ENCODE measurements at places on chromosomes 7 and 10. TPM values are rescaled to one million over a fixed set of nuclear protein-coding genes. Genes with fewer than 3 reads are reported as not detected.

GRCh38 chr7:13822678-13823077 is 166.8 kb downstream of the ETV1 start:
- DNase-seq: no peak
- H3K4me1 ChIP-seq: no peaks in the 10 kb centered on the region
- no peaks in the 10 kb centered on the region for H3K36me3 ChIP-seq
- H3K27me3 ChIP-seq: no peaks in the 10 kb centered on the region
- H3K4me3 ChIP-seq: no peak overlapping the region

DNA sequence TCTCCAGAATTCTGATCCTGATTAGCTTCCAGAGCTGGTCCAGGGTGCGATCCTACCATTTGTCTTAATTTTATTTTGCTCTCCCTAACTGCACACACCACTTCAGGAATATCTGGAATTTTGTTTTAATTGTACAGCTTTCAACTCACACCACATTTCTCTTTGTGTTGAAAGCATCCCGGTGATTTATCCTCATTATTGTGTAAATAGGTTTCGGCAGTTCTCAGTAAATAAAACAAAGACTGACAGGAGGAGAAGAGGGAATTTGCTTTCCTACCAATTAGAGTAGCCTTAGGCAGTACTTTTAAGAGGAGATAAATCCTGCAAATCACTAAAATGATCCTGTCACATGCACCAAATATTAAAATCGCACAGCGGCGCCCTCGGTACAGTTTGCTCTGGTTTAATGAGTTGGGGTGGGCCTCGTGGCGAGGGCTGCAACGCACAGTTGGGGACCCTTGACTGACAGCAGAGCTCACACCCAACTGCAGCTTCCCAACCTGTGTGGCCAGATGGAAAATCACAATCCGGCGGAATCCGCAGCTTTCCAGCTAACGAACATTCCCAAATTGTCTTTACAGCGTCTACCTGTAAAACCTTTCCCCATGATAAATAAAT is 62.6 kb downstream of the EBF3 start:
- H3K36me3 ChIP-seq: no peaks in the 10 kb centered on the region
- peaks cover 15% of the 10 kb centered on the region for H3K4me1 ChIP-seq
- H3K27ac ChIP-seq: no peak overlapping the region

- H3K4me1 ChIP-seq: peaks cover 4% of the 10 kb centered on the region
- H3K4me3 ChIP-seq: no peak overlapping the region
- no peak overlapping the region for H3K27ac ChIP-seq
- peaks cover 1% of the 10 kb centered on the region for H3K27me3 ChIP-seq
- no peaks in the 10 kb centered on the region for H3K36me3 ChIP-seq
These were observed 277.7 kb upstream of the KAT6B start for GRCh38 chr10:74548676-74549075.

GRCh38 chr7:74371381-74372341 is 82.0 kb upstream of the GTF2IRD1 start:
- peaks cover 9% of the 10 kb centered on the region for H3K27me3 ChIP-seq
- peaks cover 20% of the 10 kb centered on the region for H3K36me3 ChIP-seq
- H3K4me3 ChIP-seq: no peak overlapping the region

GRCh38 chr7:71495828-71496227 is 363.9 kb downstream of the GALNT17 start:
- peak overlapping the region; percentile 21 for H3K4me3 ChIP-seq
- H3K4me1 ChIP-seq: no peaks in the 10 kb centered on the region
- H3K36me3 ChIP-seq: peaks cover 3% of the 10 kb centered on the region

DNA sequence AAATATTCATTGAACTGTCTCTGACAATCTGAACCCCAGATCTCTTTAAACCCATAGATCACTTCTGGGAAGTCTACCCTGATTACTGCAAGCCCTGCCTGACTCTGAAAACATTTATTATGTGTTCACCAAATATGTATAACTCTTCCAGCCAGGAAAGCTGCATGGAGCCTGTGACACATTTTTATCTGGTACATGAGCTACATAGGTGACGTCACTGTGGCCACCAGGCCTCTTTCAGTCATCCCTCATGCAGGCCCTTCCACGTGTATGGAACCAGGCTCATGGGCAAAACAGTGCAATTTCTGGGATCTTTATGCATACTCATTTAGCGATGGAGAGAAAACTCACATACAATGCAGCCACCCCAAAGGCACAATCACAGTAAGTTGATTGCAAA is 133.9 kb upstream of the NUPR2 start:
- no peak overlapping the region for H3K4me3 ChIP-seq
- no peak for DNase-seq
- H3K27ac ChIP-seq: no peak overlapping the region
- peaks cover 6% of the 10 kb centered on the region for H3K27me3 ChIP-seq
- peaks cover 24% of the 10 kb centered on the region for H3K36me3 ChIP-seq
- no peaks in the 10 kb centered on the region for H3K4me1 ChIP-seq

- no peaks in the 10 kb centered on the region for H3K36me3 ChIP-seq
- peaks cover 3% of the 10 kb centered on the region for H3K27me3 ChIP-seq
- no peak overlapping the region for H3K4me3 ChIP-seq
- no peak for DNase-seq
- H3K27ac ChIP-seq: no peak overlapping the region
These were observed 675.6 kb downstream of the MAGI2 start for GRCh38 chr7:78777829-78778228.

- H3K36me3 ChIP-seq: no peaks in the 10 kb centered on the region
- H3K27me3 ChIP-seq: peaks cover 3% of the 10 kb centered on the region
- H3K27ac ChIP-seq: no peak overlapping the region
- H3K4me1 ChIP-seq: peaks cover 3% of the 10 kb centered on the region
- no peak for DNase-seq
- no peak overlapping the region for H3K4me3 ChIP-seq
These were observed 1019.0 kb downstream of the XPNPEP1 start for GRCh38 chr10:108904163-108904838.

DNA sequence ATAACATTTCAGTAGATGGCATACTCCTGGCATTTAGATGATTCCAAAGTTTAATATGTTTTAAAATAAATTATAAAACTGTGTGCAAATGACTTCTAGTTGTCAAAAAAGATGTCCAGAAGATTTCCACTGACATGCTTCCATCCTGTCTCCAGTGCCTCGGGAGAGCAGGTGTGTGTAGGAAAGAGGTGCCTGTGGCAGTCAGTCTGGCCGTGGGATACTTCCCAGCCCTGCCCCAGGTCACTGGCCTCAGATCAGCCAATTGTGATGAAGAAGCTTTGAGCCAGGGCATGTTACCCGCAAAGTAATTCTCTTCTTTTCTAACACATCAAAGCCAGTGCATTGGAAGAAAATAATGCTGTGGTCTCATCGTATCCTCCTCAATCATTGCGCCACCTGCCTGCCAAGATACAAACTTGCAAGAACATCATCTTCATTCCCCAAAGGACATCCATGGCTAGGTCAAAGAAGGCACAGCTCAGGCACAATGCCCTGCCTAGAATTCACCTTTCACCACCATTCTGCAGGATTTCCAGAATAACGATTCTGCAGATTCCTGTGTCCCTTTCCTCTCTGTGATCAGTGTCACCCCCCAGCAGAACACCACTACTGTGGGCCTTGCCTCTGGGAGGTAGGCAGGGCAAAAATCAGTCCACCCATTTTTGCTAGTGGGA is 6.3 kb upstream of the KCNMA1 start:
- H3K27ac ChIP-seq: no peak overlapping the region
- H3K36me3 ChIP-seq: peaks cover 4% of the 10 kb centered on the region
- H3K4me1 ChIP-seq: no peaks in the 10 kb centered on the region
- H3K27me3 ChIP-seq: peaks cover 8% of the 10 kb centered on the region

DNA sequence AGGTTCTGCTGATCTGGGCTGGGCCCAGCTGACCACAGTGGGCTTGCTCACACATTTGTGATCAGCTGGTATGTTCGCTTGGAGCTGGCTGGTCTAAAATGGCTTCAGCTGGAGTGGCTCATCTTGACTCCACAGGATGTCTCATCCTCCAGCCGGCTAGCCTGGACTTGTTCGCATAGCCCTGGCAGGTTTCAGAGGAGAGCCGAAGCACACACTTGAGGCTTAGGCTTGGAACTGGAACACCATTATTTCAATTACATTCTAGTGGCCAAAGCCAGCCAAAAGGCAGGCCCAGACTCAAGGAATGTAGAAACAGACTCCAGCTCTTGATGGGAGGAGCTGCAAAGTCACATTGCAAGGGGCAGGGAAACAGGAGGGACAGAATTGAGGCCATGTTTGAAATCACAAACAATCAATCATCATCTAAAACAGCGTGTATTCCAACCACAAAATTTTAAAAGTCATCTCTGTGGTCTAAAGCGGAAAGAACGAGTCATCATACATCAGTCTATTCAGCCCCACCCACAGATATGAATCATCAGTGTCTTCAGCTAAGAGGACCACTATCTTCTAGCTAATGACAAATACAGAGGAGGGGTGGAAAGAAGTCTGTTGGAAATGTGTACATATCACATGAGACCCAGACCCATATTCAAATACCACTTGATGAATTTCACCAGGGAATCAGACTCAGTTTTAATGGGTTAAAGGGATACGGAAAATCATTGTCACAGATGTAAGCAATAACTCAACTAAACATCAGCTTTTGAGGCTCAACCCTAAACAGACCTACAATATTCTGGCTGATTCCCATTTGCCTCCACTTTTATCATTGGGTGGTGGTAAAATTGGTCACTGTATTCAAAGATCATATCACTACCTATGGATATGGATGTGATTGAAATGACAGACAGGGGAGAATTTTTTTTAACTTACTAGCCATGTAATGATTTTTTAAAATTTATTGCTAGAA is 139.0 kb upstream of the MKLN1 start:
- H3K36me3 ChIP-seq: no peaks in the 10 kb centered on the region
- no peak for DNase-seq
- no peak overlapping the region for H3K4me3 ChIP-seq
- H3K27ac ChIP-seq: no peak overlapping the region
- peaks cover 1% of the 10 kb centered on the region for H3K27me3 ChIP-seq
- no peaks in the 10 kb centered on the region for H3K4me1 ChIP-seq

GRCh38 chr10:118238573-118239235 is 103.4 kb downstream of the FAM204A start:
- H3K4me1 ChIP-seq: no peaks in the 10 kb centered on the region
- DNase-seq: no peak
- H3K27ac ChIP-seq: no peak overlapping the region
- no peak overlapping the region for H3K4me3 ChIP-seq
- no peaks in the 10 kb centered on the region for H3K36me3 ChIP-seq

DNA sequence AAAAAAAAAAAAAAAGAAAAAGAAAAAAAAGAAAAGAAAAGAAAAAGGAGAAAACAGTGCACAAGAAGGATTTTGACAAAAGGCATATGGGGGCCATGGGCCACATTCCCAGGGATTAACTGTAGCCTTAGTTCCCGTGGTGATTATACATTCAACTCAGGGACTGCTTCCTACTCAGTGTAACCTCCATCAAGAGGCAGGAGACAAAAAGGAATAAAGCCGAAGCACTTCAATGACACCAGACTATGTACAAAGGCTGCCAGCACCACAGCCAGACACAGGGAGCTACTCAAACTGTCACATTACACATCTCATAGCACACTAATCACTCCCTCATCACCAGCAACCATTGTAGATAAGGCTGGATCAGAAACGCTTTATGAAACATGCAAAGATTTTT is 5.1 kb upstream of the PMPCB start:
- peaks cover 3% of the 10 kb centered on the region for H3K27me3 ChIP-seq
- peaks cover 12% of the 10 kb centered on the region for H3K4me1 ChIP-seq
- DNase-seq: no peak
- H3K4me3 ChIP-seq: no peak overlapping the region
- no peaks in the 10 kb centered on the region for H3K36me3 ChIP-seq

DNA sequence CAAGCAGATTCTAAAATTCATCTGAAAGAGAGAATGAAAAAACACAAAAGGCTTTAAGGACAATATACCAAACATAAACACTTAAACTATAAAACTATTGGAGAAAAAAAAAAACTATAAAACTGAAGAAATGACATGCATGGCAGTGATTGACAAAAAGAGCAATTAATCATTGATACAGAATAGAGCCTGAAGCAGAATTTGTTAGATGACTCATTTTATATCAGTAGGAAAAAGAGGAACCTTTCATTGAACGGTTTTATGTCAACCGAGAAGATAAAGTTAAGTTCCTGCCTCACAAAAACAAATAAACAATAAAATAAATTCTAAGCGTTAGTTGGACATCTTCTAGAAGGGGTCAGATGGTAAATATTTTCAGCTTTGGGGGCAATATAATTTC is 23.3 kb downstream of the NPY start:
- H3K27ac ChIP-seq: no peak overlapping the region
- H3K4me3 ChIP-seq: no peak overlapping the region
- no peaks in the 10 kb centered on the region for H3K4me1 ChIP-seq
- peaks cover 2% of the 10 kb centered on the region for H3K27me3 ChIP-seq

DNA sequence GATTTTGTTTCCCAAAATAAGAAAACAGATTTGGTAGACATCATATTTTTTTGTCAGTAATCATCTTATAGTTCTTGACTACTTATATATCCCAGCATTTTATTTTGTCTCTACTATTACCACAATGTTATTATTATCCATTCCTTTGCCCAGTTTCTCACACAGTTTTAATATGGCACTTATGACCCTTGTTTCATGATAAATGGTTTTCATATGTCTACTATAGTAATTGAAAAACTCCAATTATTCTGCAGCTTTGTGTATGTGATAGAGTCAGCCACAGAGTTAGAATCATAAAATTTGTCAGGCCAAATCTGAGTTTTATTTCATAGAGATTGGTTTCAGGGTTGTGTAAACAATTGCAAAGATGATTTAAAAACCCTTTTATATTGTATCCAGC is 203.9 kb downstream of the MALRD1 start:
- H3K36me3 ChIP-seq: no peaks in the 10 kb centered on the region
- DNase-seq: no peak
- H3K27me3 ChIP-seq: no peaks in the 10 kb centered on the region
- no peak overlapping the region for H3K27ac ChIP-seq
- no peak overlapping the region for H3K4me3 ChIP-seq
- H3K4me1 ChIP-seq: no peaks in the 10 kb centered on the region

- H3K27me3 ChIP-seq: peaks cover 4% of the 10 kb centered on the region
- no peaks in the 10 kb centered on the region for H3K4me1 ChIP-seq
- H3K36me3 ChIP-seq: no peaks in the 10 kb centered on the region
These were observed 416.2 kb upstream of the NFE2L3 start for GRCh38 chr7:25735674-25736242.

GRCh38 chr10:126685756-126686155 is 15.3 kb upstream of the C10orf90 start:
- peaks cover 4% of the 10 kb centered on the region for H3K27me3 ChIP-seq
- H3K4me3 ChIP-seq: no peak overlapping the region
- DNase-seq: no peak
- peaks cover 3% of the 10 kb centered on the region for H3K4me1 ChIP-seq
- no peak overlapping the region for H3K27ac ChIP-seq

Gene MMD2
- not detected for total RNA-seq

Gene SKAP2
- 24.7 TPM for total RNA-seq

Gene THAP5
- 16.4 TPM for total RNA-seq

Gene OR2A12
- not detected for total RNA-seq

Gene SLC26A5
- total RNA-seq: 3.0 TPM

Gene IFIT1B
- total RNA-seq: not detected

Gene TMEM196
- not detected for total RNA-seq

Gene CPEB3
- 2.4 TPM for total RNA-seq

Gene LMOD2
- not detected for total RNA-seq

Gene C10orf120
- not detected for total RNA-seq

Gene SERPINE1
- total RNA-seq: 0.80 TPM

Gene GTF2I
- total RNA-seq: 312 TPM

Gene LRRC27
- total RNA-seq: 11.1 TPM

All from endothelial cell (in vitro differentiated cells).